8988T (cell line): ENCODE measurements at places on chromosomes 13 and 19.
A peak's percentile ranks its signal among the peaks of the same experiment; 100 is the strongest.

GRCh38 chr13:68748038-68748437 is 1359.6 kb upstream of the ATXN8OS start:
- DNase-seq = no peak

DNA sequence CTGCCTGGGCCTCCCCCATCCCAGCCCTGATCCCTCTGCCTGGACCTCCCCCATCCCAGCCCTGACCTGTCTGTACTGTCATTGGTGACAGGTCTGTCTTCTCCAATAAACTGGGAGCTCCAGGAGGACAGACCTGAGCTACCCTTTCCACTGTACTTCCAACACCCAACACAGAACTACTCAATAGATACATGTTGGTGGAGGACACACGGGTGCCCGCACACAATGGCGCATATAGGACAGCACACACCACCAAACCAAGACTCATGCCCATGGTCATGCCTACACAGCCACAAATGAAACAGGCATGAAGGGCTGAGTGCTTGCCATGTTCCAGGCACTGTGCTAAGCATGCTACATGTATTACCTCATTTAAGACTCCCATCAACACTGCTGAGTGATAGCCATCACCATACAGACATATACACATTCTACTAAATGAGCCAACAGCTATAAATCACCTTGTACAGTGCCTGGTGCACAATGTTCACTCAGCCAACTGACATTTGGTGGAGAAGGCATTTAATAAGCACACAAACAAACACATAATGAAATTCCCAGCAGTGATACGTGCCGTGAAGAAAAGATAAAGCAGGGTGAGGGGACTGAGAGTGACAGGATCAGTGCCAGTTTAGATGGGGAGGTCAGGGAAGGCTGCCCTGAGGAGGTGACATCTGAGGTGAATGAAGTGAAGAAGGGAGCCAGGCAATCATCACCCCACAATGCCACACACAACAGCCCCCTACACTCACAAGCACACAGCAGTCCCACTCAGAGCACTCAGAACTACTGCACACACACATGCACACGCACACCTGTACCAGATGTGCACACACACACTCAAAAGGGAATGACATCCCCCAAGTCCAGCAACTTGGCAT is 857 bp downstream of the POU2F2 start:
- DNase-seq = no peak

GRCh38 chr13:73440296-73440895 is 381.6 kb downstream of the KLF5 start:
- DNase-seq = no peak

DNA sequence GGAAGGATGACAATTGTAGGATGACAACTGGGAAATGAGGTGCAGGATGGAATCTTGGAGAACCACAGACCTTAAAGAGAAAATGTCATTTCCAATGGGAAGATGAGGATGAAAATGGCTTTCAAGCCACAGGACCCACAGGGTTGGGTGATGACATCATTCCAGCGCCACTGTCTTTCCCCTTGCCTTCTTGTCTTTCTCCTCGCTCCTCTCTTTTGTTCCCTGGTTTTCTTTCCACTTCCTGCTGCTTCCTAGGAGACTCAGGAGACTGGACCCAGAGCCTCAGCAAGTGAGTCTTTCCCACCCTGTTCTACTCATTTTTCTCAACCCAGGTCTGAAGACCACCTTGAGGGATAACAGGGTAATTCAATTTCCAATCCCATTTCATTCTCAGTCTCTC is 548.8 kb downstream of the FGF9 start:
- no peak for DNase-seq

- no peak for DNase-seq
Observed at GRCh38 chr13:52845334-52845761, 3.1 kb downstream of the PCDH8 start.

DNA sequence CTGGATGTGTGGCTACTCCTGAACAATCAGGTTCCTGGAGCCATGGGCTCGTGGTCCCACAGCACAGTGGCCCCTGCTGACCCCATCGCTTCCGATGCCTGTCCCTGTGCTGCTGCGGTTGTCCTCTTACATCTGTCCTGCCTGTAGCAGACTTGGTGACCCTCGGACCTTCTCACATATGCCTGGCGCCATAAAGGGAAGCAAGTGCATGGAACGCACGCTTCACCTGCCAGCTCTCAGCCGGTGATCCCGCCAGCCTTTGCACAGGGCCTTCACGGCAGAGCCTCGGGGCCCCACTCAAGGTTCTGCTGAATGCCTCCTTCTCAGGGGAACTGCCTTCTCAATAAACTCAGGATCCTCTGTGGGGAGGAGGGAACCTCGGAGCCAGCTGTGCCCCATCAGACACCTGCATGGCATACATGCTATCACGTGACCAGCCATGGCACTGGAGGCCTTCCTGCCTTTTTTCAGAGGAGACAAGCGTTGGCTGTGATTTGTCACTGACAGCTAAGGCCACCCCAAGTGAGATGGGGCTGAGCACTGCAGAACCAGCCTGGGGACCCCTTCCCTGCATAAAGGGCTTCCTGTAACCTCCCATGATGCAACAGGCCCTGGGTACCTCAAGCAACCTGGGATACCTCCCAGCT is 24.3 kb downstream of the PEPD start:
- DNase-seq = no peak

GRCh38 chr19:45420356-45420755 is 3.4 kb downstream of the ERCC1 start:
- no peak for DNase-seq

- no peak for DNase-seq
Observed at GRCh38 chr13:60019119-60019993, 144.4 kb downstream of the DIAPH3 start.

- peak; percentile 72 for DNase-seq
Observed at GRCh38 chr19:9917321-9917720, 19.0 kb downstream of the OLFM2 start.

DNA sequence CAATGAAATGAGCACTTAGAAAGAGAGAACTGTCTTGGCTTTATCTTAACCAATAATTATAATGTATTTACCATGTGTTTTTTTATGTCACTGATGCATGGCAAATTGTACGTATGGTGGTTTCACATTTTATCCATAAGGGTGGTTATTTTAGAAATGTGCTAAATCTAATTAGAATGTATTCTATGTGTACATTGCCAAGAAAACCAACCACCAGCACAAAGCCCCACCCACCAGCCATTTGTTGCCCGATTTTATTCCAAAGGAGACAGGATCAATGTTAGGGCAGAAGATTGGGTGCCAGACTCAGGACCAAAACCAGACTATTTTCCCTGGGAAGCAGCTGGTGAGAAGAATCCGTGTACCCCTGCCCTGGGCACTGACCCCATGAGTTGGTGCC is 63.0 kb upstream of the SOX1 start:
- no peak for DNase-seq

- no peak for DNase-seq
Observed at GRCh38 chr19:21143854-21144253, 2.0 kb downstream of the ZNF431 start.

DNA sequence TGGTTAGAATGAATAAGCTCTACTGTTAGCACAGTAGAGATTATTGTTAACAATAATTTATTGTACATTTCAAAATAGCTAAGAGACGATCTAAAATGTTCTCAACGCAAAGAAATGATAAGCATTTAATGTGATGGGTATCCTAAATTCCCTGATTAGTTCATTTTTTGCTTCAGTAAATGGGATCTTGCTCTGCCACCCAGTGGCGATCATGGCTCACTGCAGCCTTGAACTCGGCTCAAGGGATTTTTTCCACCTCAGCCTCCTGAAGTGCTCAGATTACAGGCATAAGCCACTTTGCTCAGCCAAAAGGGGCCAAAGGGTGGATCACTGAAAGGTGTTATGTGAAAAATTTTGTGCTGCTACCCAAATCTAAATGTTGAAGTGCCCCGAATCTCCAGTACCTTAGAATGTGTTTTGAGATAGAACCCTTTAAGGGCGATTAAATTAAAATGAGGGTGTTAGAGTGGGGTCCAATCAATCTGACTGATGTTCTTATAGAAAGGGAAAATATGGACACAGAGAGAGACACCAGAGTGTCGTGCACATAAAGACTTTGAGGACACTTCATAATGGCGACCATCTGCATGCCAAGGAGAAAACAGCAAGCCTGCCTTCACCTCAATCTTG is 31.5 kb upstream of the ZNF766 start:
- DNase-seq = no peak

GRCh38 chr19:53909471-53910169 is 542 bp downstream of the CACNG7 start:
- DNase-seq = no peak

DNA sequence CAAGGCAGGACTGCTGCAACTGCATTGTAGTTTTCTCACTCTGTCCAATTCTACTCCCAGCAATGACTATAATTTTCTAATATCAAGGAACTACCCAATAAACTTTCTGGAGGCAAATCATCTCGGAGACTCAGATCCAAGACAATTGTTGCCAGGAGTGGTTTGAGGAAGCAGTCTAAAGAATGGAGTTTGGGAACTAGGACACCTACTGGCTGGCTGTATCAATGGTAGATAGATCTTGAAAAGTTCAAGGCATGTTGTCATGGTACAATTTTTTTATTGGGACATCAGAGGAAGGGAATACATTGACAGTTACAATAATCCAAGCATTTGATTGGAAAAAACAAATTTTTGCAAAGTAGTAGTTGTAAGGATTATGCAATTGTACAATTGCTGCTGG is 648.3 kb upstream of the SLITRK6 start:
- no peak for DNase-seq

GRCh38 chr13:50643060-50643459 is 200.4 kb downstream of the DLEU7 start:
- no peak for DNase-seq

DNA sequence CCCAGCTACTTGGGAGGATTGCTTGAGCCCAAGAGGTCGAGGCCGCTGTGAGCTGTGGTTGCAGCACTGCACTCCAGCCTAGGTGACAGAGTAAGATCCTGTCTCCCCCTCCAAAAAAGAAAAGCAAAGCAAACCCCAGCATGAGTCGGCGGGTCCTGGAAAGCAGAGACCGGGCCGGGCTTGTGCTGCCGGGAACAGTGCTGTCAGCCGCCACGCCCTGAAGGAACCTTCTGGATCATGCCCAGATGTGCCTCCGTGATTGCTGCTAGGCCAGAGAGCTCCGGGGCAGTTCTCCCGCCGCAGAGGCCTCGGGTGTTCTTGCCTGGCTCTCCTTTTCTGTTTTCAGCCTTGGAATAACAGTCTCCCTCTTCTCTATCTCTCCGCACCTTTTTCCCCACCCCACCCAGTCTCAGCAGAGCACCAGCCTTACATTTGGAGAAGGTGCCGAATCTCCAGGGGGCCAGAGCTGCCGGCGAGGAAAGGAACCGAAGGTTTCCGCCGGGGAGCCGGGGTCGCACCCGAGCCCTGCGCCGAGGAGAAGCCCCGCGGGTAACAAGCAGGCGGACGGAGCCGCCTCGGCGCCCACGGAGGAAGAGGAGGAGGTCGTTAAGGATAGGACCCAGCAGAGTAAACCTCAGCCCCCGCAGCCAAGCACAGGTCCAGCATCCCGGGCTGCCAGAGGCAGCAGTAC is 181.9 kb downstream of the STK24 start:
- DNase-seq = no peak

GRCh38 chr13:107867701-107868661 is 347.4 kb downstream of the LIG4 start:
- DNase-seq = peak; percentile 84

DNA sequence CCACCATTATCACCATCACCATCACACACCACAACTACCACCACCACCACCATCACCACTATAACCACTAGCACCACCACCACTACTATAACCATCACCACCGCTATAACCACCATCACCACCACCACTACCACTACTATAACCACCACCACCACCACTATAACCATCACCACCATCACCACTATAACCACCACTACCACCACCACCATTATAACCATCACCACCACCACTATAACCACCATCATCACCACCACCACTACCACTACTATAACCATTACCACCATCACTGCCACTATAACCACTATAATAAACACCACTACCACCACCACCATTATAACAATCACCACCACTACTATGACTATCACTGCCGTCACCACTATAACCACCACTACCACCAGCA is 173.2 kb downstream of the DCLK1 start:
- no peak for DNase-seq

- no peak for DNase-seq
Observed at GRCh38 chr19:3175781-3176714, 2.5 kb upstream of the S1PR4 start.

DNA sequence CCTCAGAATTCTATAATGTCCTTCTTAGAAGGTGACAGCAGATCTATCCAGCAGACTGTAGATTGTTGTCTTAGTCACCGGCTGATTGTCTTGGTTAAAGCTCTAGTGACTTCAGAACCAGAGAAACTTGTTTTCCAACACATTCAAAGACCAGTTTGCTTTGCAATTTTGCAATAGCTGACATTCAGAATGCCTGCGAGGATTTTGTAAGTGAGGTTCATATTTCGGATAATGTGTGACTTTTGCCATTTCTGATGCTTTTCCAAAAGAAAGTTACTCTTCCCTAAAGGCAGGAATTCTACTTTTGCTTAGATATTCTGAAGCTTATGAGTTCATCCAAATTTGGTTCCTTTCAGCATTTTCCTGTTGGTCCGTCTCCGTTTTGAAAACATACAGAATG is 13.2 kb downstream of the SPINT2 start:
- no peak for DNase-seq

DNA sequence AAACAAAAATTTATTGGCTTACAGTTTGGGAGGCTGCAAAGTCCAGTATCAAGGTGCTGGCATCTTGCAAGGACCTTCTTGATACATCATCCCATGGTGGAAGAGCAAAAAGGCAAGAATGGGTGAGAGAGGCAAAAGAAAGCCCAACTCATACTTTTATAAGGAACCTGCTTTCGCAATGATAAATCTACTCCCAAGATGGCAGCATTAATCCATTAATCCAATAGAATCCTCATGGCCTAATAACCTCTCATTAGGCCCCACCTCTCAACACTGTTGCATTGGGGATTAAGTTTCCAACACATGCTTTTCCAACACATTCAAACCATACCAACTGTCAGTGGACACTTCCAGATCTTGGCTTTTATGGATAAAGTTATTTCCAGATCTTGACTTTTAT is 48.7 kb upstream of the ZNF507 start:
- DNase-seq = no peak

DNA sequence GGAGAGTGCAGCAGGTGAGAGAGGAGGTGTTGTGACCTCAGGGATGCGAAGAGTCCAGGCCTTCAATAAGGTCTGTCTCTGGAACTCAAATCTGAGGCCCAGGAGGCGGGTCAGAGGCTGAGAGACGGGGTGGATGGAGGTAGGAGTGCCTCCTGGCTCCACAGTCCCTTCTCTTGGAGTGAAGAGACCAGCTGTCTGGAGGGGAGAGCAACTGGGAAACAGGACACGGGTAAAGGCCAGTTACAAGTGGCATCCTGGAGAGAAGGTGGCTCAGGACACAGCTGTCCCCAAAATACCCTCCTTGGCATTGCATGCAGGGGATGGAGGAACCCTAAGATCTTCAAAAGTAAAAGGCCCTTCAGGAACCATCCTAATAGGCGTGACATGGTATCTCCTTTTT is 19.2 kb downstream of the PDE4A start:
- no peak for DNase-seq

- no peak for DNase-seq
Observed at GRCh38 chr13:105925496-105925895, 610.0 kb downstream of the EFNB2 start.
